ENCODE measurements at places on chromosomes 6 and 20. TPM values are rescaled to one million over a fixed set of nuclear protein-coding genes. Genes with fewer than 3 reads are reported as not detected.

ANGPT4 gene
- total RNA-seq: 0.03 TPM

DNA sequence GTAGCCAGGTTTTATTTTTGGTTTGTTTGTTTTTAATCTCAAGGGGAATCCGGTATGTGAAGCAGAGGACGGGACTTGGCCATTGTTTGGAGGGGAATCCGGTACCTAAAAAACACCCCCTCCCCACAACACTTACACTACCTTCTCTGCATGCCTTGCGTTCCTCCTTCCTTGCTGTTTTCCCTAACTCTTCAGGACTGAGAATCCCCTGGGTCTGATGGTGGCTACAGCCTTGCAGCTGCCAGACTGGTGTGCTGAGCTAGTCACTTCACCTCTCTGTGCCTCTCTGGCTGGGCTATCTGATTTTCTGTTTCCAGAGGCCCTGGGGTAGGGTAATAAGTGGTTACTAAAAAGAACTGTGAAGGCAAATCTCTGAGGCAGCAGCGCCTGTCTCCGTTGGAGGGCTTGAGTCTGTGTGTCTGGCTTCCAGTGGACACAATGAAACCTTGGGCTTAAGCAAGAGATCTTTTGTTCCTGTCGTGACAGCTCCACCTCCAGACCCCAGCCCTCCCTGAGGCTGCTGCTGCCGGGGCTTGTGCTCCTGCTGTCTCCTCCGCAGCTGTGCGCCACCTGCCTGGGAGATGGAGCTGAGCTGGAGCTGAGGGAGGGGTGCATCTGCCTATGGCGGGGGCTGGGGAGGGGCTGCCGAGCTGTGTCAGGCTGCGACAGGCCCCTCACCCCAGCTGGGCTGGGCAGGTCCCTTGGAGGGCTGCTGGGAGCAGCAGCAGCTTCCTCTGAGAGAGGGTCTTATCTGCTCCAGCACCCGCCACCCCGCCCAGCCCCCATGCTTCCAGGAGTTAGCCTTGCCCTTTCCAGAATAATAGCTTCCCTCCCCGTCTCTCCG lies 65.8 kb upstream of the CCDC167 start:
- no peak for DNase-seq

- no peak for DNase-seq
Observed at GRCh38 chr6:14221564-14222279, 104.2 kb downstream of the CD83 start.

- no peak for DNase-seq
Observed at GRCh38 chr6:43481591-43482236, 4.3 kb downstream of the TJAP1 start.
